ENCODE measurements at places on chromosomes 7 and 10. TPM values are rescaled to one million over a fixed set of nuclear protein-coding genes. Genes with fewer than 3 reads are reported as not detected.

GRCh38 chr7:128347647-128348097 lies 4.0 kb upstream of the RBM28 start:
- no peaks in the 10 kb centered on the region for H3K27me3 ChIP-seq
- no peaks in the 10 kb centered on the region for H3K36me3 ChIP-seq
- H3K4me1 ChIP-seq: peaks cover 5% of the 10 kb centered on the region
- DNase-seq: peak; percentile 63
- no peak overlapping the region for H3K4me3 ChIP-seq

DNA sequence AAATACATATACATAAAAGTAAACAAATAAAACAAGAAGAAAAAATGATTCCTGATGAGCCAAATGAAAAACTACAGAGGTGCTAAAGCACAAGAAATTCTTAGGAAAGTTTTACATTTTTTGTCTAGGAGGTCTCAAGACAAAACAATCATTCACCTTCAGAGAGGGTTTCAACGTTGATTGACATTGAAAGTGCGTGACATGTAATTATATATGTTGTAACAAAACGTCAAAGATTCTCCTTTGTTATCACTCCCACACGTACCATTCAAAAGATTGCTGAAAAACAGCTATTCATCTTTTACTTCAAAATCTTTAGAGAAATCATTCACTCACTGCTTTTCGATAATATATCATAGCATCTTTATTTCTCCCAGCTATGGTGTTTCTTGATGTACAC lies 375.9 kb downstream of the NEBL start:
- H3K4me3 ChIP-seq: no peak overlapping the region
- H3K4me1 ChIP-seq: no peaks in the 10 kb centered on the region
- no peak for DNase-seq
- H3K27me3 ChIP-seq: no peaks in the 10 kb centered on the region
- H3K27ac ChIP-seq: no peak overlapping the region
- H3K36me3 ChIP-seq: no peaks in the 10 kb centered on the region

DNA sequence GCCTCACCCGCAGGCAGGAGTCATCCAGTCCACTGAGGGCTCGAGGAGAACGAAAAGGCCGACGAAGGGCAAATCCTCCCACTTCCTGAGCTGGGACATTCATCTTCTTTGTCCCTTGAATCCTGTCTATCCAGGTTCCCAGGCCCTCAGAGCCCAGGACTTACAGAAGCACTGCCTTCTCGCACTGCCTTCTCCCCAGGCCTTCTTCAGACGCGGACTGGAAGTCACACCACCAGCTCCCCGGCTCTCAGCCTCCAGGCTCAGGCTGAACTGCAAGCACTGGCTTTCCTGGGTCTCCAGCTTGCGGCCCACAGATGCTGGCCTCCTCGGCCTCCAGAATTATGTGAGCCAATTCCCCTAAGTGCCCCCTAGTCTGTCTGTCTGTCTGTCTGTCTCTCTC lies 6.4 kb upstream of the MMP21 start:
- no peak for DNase-seq
- no peak overlapping the region for H3K4me3 ChIP-seq
- H3K27ac ChIP-seq: no peak overlapping the region
- H3K36me3 ChIP-seq: no peaks in the 10 kb centered on the region
- no peaks in the 10 kb centered on the region for H3K4me1 ChIP-seq

DNA sequence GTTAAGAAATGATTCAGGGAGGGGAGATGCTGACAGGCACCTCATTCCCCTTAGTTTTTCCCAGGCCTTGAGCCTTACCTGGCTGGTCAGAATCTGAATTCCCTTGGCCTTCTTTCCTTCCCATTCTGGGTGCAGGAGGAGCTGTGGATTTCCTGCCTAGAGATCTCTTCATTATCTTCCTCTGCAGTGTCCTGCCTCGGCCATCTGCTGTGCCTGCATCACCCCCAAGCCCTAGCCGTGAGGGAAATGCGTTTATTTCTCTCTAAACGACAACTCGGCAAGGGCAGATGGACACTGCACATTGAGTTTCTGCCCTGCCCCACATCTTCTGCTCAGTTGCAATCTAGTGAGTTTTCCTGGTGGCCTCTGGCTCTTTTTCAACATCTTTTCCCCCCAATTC lies 26.7 kb downstream of the ZCWPW1 start:
- H3K27me3 ChIP-seq: no peaks in the 10 kb centered on the region
- no peak overlapping the region for H3K27ac ChIP-seq
- no peak for DNase-seq
- no peaks in the 10 kb centered on the region for H3K36me3 ChIP-seq
- peaks cover 11% of the 10 kb centered on the region for H3K4me1 ChIP-seq

The PI4K2A gene
- 15.6 TPM for total RNA-seq

DNA sequence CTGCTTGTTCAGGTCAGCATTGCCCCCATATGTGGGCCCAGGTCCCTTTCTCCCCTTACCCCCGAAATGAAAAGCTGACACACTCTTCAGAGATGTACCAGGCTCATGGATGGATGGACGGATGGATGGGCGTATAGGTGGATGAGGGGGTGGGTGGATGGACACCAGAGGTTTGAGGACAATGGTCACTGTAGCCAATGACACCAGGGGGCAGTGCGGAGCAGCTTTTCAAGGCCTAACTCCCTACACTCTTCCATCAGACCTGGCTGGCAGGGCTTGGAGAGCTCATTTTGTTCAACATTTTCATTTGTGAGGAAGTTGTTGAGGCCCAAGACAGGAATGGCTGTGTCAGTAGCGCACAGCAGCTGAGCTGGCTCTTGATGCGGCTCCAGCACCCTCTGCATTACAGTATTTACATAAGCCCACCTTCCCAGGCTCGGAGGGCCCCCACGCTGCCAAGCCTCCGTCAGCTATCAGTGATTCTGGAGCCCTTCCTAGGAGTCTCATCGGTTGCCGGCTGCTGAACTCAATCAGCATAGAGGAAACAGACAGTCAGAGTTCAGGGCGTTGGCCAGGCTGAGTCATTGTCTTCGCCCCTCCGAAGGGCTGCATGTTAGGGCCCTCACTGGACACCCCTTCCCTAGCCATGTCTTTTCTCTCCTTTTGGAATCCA lies 11.6 kb upstream of the FFAR4 start:
- no peaks in the 10 kb centered on the region for H3K36me3 ChIP-seq
- H3K27ac ChIP-seq: no peak overlapping the region
- H3K27me3 ChIP-seq: no peaks in the 10 kb centered on the region
- no peak overlapping the region for H3K4me3 ChIP-seq

The PHYHIPL gene
- not detected for total RNA-seq

The FAM20C gene
- total RNA-seq: 3.2 TPM

GRCh38 chr10:24851629-24852028 lies 100.8 kb downstream of the PRTFDC1 start:
- no peaks in the 10 kb centered on the region for H3K36me3 ChIP-seq
- no peak for DNase-seq
- H3K4me3 ChIP-seq: no peak overlapping the region

GRCh38 chr7:98077762-98078161 lies 28.9 kb upstream of the LMTK2 start:
- no peak overlapping the region for H3K4me3 ChIP-seq
- no peak for DNase-seq
- no peaks in the 10 kb centered on the region for H3K4me1 ChIP-seq
- H3K36me3 ChIP-seq: no peaks in the 10 kb centered on the region
- H3K27ac ChIP-seq: no peak overlapping the region
- H3K27me3 ChIP-seq: no peaks in the 10 kb centered on the region

- H3K4me1 ChIP-seq: no peaks in the 10 kb centered on the region
- no peaks in the 10 kb centered on the region for H3K36me3 ChIP-seq
Measured at GRCh38 chr7:119472408-119473038, 800.5 kb upstream of the KCND2 start.

DNA sequence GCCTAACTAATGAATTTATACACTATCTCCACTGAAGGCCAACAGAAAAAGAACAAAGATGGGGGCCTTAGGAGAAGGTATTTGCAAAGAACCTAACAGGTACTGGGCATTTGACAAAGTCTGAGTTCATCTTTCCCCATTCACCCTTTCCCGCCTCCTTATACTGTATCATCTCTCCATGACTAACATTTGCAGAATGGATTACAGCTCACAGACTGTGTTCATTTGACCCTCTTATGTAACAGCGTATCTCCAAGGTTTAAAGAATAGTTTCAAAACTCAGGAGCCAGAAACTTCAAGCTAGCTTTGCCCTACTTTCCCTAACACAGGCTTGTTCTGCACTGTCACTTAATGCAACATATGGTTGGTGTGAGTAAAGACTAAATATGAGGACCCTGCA lies 238.7 kb upstream of the CELF2 start:
- H3K4me3 ChIP-seq: no peak overlapping the region
- DNase-seq: no peak
- H3K36me3 ChIP-seq: no peaks in the 10 kb centered on the region
- no peaks in the 10 kb centered on the region for H3K27me3 ChIP-seq

The FGFR2 gene
- total RNA-seq: 0.13 TPM

The MMP21 gene
- 0.11 TPM for total RNA-seq

GRCh38 chr7:81370822-81371221 lies 399.0 kb downstream of the HGF start:
- no peak for DNase-seq
- H3K4me1 ChIP-seq: no peaks in the 10 kb centered on the region
- H3K4me3 ChIP-seq: no peak overlapping the region
- no peak overlapping the region for H3K27ac ChIP-seq

GRCh38 chr7:16450366-16450765 lies 15.2 kb downstream of the SOSTDC1 start:
- H3K27ac ChIP-seq: no peak overlapping the region
- no peak for DNase-seq
- H3K27me3 ChIP-seq: no peaks in the 10 kb centered on the region
- H3K4me3 ChIP-seq: no peak overlapping the region

- H3K27me3 ChIP-seq: no peaks in the 10 kb centered on the region
- H3K4me3 ChIP-seq: no peak overlapping the region
- H3K4me1 ChIP-seq: peaks cover 19% of the 10 kb centered on the region
- no peak for DNase-seq
- peaks cover 4% of the 10 kb centered on the region for H3K36me3 ChIP-seq
- H3K27ac ChIP-seq: no peak overlapping the region
Measured at GRCh38 chr7:21902240-21902639, 43.5 kb downstream of the CDCA7L start.

- no peaks in the 10 kb centered on the region for H3K4me1 ChIP-seq
- no peaks in the 10 kb centered on the region for H3K36me3 ChIP-seq
- no peaks in the 10 kb centered on the region for H3K27me3 ChIP-seq
- H3K4me3 ChIP-seq: no peak overlapping the region
- DNase-seq: no peak
Measured at GRCh38 chr7:120550494-120551048, 277.6 kb downstream of the KCND2 start.

- DNase-seq: no peak
- H3K27me3 ChIP-seq: no peaks in the 10 kb centered on the region
- H3K4me1 ChIP-seq: no peaks in the 10 kb centered on the region
- H3K4me3 ChIP-seq: no peak overlapping the region
Measured at GRCh38 chr7:86747698-86748097, 104.0 kb downstream of the GRM3 start.

DNA sequence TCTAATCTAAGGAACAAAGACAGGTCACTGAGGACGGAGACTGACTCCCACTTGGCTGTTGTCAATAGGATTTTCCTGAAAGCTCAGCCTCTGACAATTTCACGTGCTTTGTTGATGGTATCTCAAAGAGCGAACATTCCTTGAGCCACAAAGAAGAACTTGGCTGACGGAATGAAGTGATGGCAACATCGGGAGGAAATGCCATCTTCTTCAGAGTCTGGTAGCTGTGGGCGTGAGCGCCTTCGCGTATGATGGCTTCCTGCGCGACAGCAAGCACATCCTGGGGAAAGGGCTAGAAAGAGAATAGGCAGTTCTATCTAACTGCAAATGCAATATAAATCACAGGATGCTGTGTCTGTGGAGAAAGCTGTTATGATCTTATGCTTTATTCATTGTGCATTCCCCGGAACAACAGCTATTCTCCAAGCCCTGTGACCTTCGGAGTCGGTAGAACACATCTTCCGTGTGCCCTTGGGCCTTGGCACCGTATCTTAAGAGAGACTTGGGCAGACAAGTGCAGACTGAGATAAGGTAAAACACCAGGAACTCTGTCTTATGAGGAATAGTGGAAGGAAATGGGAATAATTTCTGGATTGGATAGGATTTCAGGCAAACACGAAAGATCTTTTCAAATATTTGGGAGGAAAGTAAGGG lies 19.6 kb upstream of the GTPBP4 start:
- DNase-seq: no peak
- no peaks in the 10 kb centered on the region for H3K27me3 ChIP-seq
- H3K36me3 ChIP-seq: no peaks in the 10 kb centered on the region
- H3K27ac ChIP-seq: no peak overlapping the region

- H3K36me3 ChIP-seq: no peaks in the 10 kb centered on the region
- H3K27ac ChIP-seq: no peak overlapping the region
- DNase-seq: no peak
- no peaks in the 10 kb centered on the region for H3K4me1 ChIP-seq
Measured at GRCh38 chr7:23000597-23001360, 13.2 kb downstream of the HYCC1 start.

DNA sequence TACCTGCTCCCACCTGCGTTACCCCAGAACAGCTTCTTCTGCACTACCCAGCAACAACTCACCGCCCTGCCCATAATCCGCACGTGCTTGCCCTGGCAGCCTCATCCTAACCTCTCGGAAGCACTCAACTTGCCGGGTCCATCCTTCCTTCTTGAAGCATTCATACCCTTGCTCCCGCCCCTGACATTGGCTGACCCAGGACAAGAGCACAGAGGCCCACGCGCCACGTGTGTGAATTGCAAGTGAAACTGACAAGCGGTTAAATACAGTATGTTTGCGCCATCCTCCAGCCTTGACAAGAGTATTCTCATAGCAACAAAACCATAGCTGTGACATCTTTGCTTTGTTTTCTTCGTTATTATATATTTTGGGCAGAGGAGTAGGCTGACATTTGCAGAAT lies 10.9 kb upstream of the OCM start:
- H3K4me3 ChIP-seq: no peak overlapping the region
- no peaks in the 10 kb centered on the region for H3K36me3 ChIP-seq
- no peaks in the 10 kb centered on the region for H3K4me1 ChIP-seq
- DNase-seq: no peak
- H3K27me3 ChIP-seq: no peaks in the 10 kb centered on the region

DNA sequence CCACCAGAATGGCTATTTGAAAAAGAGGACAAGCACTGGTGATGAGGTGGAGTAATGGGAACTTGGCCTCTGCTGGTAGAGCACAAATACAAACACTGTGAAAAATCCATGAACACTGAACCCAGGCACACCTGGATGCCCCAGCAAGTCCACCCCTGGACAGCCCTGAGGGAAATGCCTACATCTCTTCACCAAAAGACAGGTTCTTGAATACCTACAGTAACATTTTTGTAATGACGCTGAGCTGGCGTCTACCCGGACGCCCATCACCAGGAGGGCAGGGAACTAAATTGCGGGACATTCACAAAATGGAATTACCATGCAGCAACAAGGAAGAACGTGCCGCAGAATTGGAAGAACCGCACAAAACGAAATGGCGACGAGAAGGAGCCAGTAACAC lies 70.5 kb downstream of the GNA12 start:
- no peaks in the 10 kb centered on the region for H3K4me1 ChIP-seq

- peaks cover 4% of the 10 kb centered on the region for H3K27me3 ChIP-seq
- H3K4me1 ChIP-seq: no peaks in the 10 kb centered on the region
- no peak overlapping the region for H3K27ac ChIP-seq
- no peak overlapping the region for H3K4me3 ChIP-seq
- H3K36me3 ChIP-seq: no peaks in the 10 kb centered on the region
Measured at GRCh38 chr7:38107486-38107893, 70.6 kb upstream of the STARD3NL start.

All from CD8-positive, alpha-beta memory T cell (primary cell).